ENCODE measurements at places on chromosomes 7 and 10. TPM values are rescaled to one million over a fixed set of nuclear protein-coding genes. Genes with fewer than 3 reads are reported as not detected.

Gene MOGAT3
- not detected for total RNA-seq

Gene RABGEF1
- 23.0 TPM for total RNA-seq

Gene PALD1
- 0.20 TPM for total RNA-seq

Gene TUBAL3
- not detected for total RNA-seq

Gene PDE1C
- total RNA-seq, result not detected

Gene LMOD2
- total RNA-seq, result not detected

Gene CAPZA2
- total RNA-seq, result 148 TPM

Gene DUSP5
- 23.0 TPM for total RNA-seq

GRCh38 chr7:94130716-94131115, 126.6 kb upstream of the BET1 start:
- no peak for DNase-seq

- peak; percentile 36 for DNase-seq
These were observed 32.8 kb upstream of the DGKI start for GRCh38 chr7:137879357-137880158.

- DNase-seq, result no peak
These were observed 272.0 kb downstream of the BAMBI start for GRCh38 chr10:28949005-28950004.

DNA sequence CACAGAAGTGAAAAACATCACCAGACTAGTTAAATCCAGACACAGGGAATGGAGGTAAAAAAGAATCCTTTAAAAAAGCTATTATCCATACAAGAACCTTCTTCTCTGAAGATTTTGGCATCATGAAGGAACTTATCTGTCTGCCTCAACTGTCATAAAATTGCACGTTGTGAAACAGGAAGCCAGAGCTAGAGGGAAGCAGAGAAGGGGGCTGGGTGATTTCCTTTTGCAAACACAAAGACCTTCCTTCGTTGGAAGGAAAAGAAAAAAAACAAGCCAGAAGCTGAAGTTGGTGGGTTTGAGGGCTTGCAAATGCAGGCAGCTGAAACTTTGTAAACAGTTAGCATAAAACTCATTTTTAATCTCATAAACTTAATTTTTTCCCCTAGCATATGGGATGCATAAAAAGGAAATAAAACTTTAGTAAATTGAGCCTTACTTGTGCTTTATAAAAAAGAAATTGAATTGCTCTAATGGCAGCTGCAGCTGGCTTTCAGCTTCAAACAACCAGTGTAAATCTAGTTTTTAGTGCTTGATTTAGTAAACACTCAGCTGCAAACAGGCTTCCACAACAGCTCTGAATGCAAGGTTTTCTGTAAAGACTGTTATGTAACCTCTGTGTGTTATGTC, 101.6 kb downstream of the OTUD1 start:
- no peak for DNase-seq

DNA sequence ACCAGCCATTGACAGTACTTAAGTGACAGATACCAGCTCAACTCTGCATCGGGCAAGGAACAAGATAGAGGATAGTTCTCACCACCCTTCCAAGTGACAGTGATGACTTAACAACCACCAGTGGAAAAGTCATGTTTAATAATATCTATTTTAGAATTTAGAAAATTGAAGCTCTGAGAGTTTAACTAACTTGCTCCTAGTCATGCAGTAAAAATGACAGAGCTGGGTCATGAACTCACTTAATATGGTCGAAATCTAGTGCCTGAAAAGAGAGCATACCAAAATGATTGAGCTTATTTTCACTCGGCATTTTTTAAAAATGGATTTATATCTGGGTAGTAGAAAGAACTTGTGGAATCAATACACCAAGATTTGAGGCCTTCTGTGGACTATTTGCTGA, 367.8 kb upstream of the IGFBP3 start:
- no peak for DNase-seq

DNA sequence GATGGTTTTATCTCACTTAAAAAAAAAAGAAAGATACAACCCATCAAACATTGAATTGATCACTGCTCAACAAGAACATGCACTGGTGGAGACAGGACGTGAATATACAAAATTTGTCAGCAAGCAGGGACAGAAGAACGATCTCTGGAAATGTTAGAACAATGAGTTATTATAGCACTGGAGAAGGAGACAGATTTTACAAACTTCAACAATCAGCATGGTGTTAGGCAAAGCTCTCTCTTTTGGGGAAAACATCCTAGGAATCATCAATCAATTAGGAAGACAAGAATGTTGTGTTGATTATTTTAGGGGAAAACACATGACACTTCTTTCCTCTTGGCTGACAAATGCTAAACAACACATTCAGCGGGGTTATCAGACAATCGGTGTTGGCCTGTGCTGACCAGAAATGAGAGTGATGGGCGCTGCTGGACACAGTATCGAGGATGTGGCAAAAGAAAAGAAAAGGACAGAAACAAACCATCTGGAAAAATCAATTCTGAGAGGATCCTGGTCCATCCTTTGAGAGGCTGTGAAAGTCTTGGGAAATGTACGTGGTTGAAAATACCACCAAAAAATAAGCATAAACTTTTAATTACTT, 103.9 kb downstream of the RAPGEF5 start:
- DNase-seq, result no peak
